ENCODE measurements at places on chromosomes 11 and 22.
A peak's percentile ranks its signal among the peaks of the same experiment; 100 is the strongest.

DNA sequence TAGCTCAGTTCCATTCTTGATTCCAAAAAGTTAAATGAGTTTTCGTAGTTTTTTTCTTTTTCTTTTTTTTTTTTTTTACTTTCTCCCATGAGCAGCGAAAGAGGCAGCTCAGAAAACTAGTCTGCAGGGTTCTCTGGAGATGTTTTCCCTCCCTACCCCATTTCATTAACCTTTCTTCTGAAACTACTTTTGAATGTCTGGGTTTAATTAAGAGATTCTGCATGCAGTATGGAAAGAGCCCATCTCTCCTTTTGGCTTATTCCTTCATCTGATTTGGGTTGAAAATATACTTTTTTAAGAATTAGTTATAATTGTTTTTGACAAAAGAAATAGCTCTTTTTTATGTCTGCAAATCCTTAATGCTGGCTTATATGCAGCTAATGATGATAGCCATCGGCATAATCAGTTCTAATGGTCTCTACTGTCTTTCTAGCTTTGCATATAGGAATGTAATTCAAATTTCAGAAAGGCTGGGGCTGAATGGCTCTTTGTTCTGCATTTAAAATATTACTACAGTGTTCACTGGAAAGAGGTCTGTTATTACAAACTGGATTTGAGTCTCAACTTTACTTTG is 265.3 kb downstream of the FAT3 start:
- DNase-seq: no peak

- no peak for DNase-seq
These were observed 570.3 kb downstream of the MN1 start for GRCh38 chr22:27231266-27231665.

GRCh38 chr11:42762348-42762747 is 549.4 kb upstream of the API5 start:
- DNase-seq: no peak

- no peak for DNase-seq
These were observed 8.7 kb downstream of the MS4A15 start for GRCh38 chr11:60765355-60765754.

GRCh38 chr11:17593466-17594245 is 46.6 kb downstream of the OTOG start:
- DNase-seq: no peak

- DNase-seq: peak; percentile 74
These were observed at the start of gene BCO2 for GRCh38 chr11:112174789-112175598. TSS of gene BCO2 (plus strand) at chr11:112175512. CDS start at chr11:112175602, 90 bp downstream.

GRCh38 chr11:116773203-116774097 is 663 bp upstream of the BUD13 start:
- peak; percentile 36 for DNase-seq

DNA sequence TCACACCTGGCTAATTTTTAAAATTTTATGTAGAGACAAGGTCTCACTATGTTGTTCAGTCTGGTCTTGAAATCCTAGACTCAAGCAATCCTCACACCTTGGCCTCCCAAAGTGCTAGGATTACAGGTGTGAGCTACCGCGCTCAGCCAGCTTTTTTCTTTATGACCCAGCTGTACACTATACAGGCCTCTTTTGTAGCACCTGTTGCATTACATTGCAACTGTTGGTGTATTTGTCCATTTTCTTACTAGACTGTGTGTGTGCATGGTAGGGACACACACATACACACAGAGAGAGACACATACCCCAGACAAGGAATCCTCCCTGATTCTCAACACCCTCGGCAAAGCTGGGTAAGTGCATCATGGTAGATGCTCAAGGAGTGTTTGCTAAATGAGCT is 61.7 kb downstream of the NAV2 start:
- DNase-seq: no peak

DNA sequence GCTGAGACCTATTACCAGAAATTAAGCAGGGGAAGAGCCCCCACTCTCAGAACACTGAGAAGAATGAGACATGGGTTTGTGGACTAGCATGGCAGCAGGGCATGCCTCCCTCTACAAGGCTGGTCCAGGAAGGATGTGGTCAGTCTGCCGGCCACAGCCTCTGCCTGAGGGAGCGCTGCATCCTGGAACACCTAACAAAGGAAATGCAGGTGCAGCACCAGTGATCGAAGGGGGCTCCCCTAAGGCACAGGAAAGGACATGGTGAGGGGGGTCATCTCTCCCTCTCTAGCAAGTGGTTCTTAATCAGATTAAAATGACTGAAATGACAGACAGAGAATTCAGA is 40.6 kb upstream of the ARL14EP start:
- no peak for DNase-seq

- no peak for DNase-seq
These were observed 150.2 kb downstream of the SNX19 start for GRCh38 chr11:130765951-130766649.

DNA sequence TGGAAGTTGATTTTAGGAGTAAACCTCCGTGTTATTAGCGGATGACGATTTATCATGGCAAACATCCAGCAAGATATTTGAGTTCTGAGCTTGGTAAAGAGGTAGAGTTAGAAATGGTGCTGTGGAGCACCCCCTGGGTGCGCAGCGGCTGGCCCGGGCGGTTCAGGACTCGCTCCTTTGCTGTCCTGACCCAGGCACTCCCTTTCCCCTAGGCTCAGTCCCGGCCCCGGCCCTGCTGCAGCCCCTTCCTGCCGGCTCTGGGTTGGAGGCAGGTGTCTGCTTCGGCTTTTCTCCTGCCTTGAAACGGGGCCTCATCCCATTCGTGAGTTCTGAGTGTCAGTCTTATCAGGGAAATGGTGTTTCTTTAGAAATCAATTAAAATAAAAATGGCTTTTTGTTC is 33.4 kb downstream of the AP2A2 start:
- no peak for DNase-seq

DNA sequence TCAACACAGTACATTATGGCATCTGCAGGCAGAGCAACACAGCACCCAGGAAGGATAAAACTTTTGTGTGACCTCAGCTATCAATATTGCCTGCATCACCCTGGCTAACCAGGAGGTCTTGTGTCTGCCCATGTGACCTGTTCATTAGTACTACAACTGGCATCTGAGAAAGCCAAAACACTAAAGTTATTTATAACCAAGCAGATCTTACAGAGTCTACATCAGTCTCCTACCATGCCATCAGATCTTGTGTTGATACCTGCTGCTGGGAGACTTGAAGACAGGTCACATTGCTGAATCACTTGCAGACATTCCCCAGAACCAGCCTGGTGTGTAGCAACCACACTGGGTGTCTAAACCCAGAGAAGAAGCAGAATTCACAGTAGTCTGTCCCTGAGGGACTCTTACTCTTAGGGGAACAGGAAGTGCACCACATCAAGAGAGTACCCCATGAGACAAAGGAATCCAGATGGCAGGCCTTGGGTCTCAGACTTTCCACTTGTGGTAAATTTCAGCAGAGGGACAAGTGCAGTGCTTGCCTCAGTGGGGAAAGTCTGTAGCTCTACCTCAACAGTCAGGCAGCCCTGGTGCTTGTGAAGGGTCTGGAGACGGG is 7.0 kb downstream of the OR9G1 start:
- DNase-seq: no peak

DNA sequence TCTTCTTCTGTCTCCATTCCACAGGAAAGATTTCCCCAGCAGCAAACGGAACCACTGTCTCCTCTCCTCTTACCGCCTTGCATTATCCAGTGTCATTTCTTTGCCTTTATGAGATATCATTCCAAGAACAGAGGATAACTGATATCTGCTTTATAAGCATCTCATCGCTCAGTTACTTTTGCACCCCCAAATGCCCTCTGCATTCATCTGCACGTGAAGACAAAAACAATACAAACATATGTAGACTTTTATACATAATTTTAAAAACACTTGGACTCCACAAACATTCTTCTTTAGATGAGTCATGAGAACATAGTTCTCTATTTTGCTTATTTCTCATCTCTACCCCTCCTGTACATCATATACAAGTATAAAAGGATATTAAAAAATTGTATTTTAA is 512 bp upstream of the OR51T1 start:
- no peak for DNase-seq

DNA sequence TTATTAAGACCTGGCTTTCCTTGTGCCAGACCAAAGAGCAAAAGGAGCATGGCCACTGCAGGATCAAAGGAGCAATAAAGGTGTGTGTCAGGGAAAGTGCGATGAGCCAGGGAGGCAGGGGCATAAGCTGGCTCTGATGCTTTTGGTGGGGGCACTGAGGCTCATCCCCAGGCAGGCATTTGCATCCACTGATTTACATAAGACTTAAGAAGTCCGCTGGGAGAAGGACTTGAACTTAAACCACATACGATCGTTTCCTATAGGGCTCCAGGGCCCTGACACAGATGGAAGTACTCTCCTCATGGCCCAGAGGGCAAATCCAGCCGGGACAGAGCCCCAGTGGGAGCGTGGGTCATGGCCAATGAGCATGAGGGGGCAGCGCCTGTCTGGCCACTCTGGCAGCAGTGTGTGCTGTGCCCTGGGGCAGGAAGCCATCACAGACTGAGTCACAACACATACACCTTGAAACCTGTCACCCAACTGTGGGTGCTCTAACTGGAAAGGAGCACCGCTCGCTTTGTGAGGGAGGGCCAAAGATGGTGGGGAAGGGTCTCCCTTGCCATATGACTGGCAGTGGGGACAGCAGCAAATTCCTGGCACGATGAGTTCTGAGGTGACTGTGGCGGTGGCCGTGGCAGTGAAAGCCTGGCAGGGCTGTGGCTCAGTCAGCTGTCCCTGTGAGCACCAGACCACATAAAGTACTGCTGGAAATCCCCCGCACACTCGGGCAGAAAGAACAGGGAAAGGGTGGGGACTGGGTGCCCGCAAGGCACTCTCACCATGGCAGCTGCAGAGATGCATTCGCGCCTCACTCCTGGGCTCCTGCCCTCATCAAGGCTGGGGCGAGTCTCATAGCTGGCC is 79.4 kb upstream of the LMO1 start:
- DNase-seq: no peak

DNA sequence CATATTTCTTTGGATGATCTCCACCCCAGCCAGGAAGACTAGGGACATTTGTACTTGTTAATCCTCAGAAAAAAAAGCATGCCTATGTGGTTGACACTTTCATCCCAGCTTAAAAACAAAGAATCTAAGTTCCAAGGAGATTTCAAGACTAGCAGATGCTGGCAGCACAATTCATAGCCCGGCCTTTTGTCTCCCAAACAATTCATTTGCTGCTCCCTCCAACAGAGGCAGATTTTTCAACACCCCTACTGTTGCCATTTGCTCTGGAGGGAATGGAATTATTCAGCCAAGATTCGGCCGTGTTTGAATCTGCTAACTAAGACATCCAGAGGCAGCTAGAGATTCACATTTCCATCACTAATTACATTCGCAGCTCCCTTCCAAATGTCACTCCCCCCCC is 15.3 kb downstream of the P2RX3 start:
- DNase-seq: no peak

Measured in NCI-H2227 treated with DMSO at 0.1 percent for 48 hours (cell line).